GM12878 (cell line): ENCODE measurements at places on chromosomes 4 and X. TPM values are rescaled to one million over a fixed set of nuclear protein-coding genes. Genes with fewer than 3 reads are reported as not detected.

RASGEF1B gene
- 0.06 and 0.24 TPM in 2 replicates for polyA plus RNA-seq

CENPE gene
- 41.4 and 42.9 TPM in 2 replicates for polyA plus RNA-seq

MGAT4D gene
- polyA plus RNA-seq, result not detected in 2 replicates

RAB9B gene
- polyA plus RNA-seq, result 0.10 and 0.20 TPM in 2 replicates

VEGFD gene
- polyA plus RNA-seq, result not detected in 2 replicates

UGT2B10 gene
- polyA plus RNA-seq, result not detected in 2 replicates

ATP6AP1 gene
- 56.4 and 60.5 TPM in 2 replicates for polyA plus RNA-seq

DNA sequence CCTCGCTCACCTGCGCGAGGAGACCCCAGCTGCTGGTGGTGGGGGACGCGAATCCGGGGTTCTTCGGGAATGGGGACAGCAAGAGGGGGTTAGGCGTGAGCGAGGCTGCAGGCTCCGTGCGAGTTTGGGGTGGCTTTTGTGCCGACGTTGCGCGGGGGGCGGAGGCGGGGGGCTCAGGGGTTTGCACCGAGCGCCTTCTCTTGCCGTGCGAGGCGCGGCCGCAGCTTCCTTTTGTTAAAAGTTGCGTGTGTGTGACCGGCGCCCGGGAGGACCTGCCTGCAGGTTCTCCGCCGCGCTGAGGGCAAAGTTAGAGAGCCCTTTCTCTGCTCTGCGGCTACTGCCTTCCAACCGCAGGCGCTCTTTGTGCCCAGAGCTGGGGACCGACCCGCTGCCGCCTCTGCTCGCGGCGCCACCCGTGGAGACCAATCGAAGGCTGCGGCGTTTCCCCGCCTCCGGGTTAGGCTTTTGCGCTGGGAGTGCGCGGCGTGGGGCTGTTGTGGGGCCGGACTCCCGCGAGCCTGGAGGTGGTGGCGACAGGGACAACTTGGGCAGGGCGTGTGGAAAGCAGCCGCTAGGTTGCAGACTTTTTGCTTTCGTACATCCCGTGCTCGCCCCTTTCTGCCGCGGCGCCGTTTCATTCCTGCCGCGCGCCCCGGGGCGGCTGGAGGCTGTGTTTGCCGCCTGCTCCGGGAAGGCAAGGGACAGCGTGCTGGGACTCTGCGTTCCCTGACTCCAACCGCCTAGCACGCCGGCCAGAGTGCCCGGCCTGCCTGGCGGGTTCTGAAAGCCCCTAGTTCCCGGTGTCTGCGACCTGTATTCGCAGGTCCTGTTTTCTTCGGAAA lies 716 bp downstream of the KIT start:
- DNase-seq, result no peak

DNA sequence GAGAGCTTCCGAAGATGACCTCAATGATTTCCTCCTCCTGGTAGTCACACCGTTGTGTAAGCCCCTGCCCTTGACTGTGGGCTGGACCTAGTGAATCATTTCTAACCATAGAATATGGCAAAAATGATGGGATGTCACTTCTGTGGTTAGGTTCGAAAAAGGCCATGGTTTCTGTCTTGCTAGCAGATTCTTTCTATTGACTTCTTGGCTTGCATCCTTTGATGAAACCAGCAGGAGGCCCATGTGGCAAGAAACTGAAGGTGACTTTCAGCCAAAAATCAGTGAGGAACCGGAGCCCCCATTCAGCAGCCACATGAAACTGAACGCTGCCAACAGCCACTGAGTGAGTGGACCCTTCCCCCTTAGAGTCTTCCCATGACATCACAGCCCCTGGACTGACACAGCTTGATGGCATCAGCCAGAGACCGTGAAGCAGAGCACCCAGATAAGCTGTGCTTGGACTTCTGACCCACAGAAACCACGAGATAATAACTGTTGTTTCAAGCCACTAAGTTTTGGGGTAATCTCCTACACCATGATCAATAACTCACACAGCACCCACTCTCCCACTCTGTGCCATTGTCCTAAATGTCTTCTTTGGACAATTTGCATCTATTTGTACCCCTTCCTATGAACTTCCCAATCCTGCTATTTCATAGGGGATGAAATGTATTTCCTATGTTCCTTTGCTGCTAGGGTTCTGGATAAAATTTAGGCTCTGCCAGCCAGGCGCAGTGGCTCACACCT lies 148.0 kb upstream of the STX18 start:
- peak; percentile 83 for DNase-seq

DNA sequence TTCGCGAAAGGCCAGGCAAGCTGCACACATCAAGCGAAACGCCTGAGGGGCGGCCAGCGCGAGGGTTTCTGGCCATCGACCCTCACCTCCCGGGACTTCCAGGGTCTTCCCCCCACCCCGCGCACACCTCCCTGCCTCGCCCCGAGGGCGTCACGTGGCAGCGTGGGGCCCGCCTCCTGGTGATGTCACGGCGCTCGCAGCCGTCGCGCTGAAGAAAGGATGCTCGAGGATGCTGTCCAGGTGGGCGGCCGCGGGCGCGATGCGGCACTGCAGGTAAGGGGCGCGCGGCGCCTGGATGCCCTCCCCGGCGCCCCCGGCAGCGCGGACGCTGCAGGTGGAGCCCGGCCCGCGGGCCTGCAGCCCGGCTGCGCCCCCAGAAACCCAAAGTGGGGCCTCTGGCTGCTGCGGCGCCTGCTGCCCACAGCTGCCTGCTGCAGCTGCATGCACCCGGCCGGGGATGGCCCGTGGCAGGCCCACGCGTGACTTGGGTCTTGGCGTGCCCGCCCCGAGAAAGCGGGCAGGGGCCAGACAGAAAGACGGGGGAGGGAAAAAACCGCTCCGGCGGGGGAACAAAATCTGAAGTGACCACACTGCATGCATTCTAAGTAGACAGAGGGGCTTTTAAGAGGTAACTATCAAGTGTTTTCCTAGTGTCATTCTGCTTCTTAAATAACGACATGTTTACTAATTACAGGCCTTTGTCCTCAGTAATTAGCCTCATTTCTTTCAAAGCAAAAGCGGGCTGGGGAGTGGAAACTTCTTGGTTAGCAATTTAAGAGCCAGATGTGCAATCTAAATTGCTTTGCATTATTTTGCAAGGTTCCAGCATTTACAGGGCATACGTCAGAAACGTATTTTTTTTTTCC lies 1.7 kb downstream of the CLCN4 start:
- no peak for DNase-seq

- no peak for DNase-seq
Observed at GRCh38 chr4:15720851-15721250, 18.0 kb downstream of the BST1 start.

DNA sequence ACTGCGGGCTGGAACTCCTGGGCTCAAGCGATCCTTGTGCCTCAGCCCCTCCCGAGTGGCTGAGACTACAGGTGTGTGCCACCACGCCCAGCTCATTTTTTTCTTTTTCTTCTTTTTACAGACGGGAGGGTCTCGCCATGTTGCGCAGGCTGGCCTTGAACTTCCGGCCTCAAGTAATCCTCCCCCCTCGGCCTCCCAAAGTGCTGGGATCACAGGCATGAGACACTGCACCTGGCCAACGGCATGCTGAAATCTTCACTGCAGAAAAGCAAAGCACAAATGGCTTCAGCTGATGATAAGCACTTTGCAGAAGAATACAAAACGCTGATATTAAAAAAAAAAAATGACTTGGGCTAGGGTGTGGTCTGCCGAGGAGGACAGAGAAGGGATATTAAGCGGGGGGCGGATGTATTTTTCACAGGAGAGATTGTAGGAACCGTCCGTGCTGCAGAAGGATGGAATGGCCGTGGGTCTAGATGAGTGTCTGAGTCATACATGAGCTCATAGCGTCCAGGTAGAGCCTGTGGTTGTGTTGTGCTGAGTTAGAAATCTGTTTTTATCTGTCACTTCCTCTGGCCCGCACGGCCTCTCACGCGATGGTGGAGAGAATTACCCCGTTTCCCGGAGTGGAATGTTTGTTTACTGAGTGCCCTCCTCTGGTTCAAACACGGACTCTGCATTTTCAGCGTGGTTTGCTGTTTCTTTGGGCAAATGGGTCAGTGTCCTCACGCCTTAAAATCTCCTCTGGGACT lies 8.5 kb upstream of the AKAP17A start:
- no peak for DNase-seq

GRCh38 chr4:72112514-72113156 lies 80.8 kb downstream of the NPFFR2 start:
- peak; percentile 88 for DNase-seq

- no peak for DNase-seq
Observed at GRCh38 chr4:54276641-54277430, 47.7 kb downstream of the PDGFRA start.

DNA sequence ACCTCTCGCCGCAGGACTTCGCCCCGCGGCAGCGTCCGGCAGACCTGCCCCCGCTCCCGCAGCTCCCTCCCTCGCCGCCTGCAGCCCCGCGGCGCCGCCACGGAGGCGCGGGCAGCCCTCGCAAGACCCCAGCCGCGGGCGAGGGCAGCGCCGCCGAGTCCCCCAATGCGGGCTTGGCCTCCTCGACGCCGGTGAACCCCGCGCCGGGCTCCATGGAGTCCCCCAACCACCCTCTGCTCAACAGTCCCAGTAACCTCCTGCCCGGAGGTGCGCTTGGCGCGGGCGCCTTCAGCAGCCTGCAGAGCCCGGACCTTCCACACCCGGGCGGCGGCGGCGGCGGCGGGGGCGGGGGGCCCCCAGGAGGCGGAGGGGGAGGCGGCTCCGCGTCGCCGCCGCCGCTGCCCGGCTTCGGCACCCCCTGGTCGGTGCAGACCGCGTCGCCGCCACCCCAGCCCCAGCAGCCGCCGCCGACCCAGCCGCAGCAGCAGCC lies 1.2 kb downstream of the CPEB2 start:
- DNase-seq, result no peak

DNA sequence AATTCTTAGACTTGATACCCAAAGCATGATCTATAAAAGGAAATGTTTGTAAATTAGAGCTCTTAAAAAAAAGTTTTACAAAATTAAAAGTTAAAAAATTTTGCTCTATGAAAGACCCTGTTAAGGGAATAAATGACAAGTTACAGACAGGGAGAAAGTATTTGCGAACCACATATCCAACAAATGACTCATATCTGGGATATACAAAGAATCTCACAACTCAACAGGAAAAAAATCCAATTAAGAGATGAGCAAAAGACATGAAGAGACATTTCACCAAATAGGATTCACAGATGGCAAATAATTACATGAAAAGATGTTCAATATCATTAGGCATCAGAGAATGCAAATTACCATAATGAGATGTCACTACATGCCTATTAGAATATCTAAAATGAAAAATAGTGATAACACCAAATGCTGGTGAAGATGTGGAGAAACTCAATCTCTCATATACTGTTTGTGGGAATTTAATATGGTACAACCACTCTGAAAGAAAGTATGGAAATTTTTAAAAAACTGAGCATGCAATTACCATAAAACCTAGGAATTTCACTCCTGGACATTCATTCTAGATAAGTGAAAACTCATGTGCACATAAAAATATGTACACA lies 100.8 kb upstream of the EOLA2 start:
- DNase-seq, result no peak

DNA sequence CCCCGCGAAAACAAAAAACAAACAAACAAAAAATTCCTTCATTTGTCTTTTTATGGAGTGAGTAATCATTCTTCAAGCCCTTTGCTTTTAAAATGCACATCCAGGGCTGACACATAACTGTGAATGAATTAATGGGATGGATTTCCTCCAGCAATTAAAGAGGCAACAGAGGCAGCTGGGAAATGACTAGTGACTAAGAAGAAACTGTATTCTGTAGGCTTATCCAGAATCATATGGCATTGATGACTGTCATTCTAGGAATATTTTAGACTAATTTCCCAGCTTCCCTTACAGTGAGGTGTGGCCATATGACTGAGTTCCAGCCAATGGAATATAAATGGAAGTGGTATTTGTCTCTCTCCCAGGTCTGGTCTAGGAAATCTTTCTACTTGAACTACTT lies 46.8 kb upstream of the PDE5A start:
- DNase-seq, result no peak

DNA sequence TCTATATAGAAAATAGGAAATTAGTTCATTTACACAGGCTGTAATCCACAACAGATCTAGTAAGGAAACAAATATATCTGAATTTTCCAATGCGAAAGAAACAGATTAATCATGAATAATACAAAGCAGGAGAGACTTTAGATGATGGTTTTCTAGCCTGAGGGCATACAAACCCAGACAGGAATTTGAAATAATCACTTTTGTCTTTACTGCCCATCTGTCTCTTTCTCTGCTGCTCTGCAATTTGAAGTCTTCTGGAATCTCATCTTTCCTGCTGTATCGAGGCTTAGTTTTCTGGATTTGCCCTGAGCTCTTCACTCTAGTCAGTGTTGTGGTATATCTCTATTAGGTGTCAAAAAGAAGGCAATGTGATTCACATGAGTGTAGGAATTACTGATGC lies 711.8 kb upstream of the FAM241A start:
- no peak for DNase-seq

DNA sequence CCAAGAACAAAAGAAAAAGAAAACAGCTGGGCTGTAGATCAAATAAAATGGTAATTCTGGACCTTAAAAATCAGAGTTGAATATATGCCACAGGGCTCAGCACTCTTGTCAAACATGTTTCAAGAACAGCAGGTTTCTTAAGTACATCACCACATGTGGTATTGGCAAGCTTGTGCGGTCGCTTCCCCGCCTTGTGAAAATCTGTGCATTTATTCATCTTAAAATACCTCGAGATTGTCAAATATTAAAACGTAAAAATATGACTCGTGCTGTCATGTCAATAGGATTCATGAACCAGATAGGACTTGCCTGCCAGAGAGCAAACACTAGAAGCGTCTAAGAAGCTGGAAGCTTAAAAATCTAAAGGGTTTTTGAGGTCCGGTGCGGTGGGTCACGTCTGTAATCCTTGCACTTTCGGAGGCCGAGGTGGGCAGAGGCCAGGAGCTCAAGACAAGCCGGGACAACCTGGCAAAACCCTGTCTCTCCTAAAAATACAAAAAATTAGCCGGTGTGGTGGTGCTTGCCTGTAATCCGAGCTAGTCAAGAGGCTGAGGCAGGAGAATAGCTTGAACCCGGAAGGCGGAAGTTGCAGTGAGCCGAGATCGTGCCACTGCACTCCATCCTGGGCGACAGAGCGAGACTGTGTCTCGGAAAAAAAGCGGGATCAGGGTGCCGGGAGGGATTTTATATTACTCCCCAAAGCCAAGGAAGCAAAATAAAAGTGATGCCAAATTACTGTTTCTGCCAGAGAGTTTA lies 40.2 kb upstream of the TMEM154 start:
- DNase-seq, result no peak

GRCh38 chr4:163588532-163588931 lies 94.0 kb downstream of the TMA16 start:
- no peak for DNase-seq

- no peak for DNase-seq
Observed at GRCh38 chrX:11585174-11585573, 80.5 kb downstream of the ARHGAP6 start.

GRCh38 chr4:72457158-72457557 lies 111.9 kb downstream of the ADAMTS3 start:
- DNase-seq, result no peak

DNA sequence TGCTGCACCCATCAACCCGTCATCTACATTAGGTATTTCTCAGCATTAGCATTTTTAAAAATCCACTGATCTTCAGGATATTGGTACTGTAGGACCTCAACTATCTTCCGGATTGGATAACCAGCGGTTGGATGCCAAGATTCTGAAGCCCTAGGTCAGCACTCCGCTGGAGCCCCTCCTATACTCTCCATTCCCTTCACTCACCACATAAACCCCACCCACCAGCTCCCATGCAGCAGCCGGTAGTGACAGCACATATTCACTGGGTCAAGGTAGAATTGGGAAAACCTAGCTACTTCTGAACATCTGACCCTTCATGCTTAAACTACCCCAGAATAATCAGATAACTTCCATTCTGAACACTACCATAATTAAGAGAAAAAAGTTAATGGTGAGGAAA lies 134.9 kb downstream of the CORIN start:
- DNase-seq, result no peak
